ENCODE measurements at places on chromosomes 11 and 22. TPM values are rescaled to one million over a fixed set of nuclear protein-coding genes. Genes with fewer than 3 reads are reported as not detected.
A peak's percentile ranks its signal among the peaks of the same experiment; 100 is the strongest.

F2 gene
- total RNA-seq: not detected

DBX1 gene
- not detected for total RNA-seq

GRCh38 chr11:38043060-38043459 is 1445.0 kb upstream of the RAG2 start:
- no peak for DNase-seq

DNA sequence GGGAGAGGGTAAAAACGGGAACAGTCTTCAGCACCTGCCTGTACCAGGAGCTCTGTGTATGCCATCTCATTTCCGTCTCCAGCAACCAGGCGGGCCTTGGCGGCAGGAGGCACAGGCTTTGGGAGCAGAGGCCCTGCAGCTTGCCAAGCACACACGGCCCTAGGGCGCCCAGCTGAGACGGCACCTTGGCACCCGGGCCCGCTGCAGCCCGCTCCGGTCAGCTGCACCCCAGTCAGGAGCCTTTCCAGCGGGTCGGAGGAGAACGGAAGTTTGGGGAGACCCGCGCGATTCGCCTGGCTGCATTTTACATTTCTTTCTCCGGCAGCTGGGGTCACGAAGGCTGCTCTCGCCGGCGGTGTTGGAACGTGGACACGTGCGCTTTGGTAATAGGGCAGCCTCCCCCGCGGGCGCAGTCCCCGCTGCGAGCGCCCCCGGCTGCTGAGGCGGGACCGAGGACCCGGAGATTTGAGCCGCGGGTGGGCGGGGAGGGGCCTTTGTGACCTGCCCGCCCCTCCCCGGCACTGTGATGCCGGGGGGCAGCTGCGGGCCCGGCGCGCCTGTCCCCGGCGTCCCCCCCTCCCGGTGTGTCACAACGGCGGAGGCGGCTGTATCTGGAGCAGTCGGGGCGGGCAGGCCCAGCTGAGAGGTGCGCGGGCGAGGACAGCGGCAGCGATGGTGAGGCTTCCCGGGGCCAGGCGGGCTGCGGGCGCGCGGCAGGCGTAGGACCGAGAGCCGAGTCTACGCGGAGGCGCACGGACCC is at the start of gene TUBA8:
Gene TUBA8 (plus strand): TSS at position 616 of the 760 bp plus-strand sequence. CDS start 57 bp downstream, at position 673.
- DNase-seq: peak; percentile 66

DNA sequence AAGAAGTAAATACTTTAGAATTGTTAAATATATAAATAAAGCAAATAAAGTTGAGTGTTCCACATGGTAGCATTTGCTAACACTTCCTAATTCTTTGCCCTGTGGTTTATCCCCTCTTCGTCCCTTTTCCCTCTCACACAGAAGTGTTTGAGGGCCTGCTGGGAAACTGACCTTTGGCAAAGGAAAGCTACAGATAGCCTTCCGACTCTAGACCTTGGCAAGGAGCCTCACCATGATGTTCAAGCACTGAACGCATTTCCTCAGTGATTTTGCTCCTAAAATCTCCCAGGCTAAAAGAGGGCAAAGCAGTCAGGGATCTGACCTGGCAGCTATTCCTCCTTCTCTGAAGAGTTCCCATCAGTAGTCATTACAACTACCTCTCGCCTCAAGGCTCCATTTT is 52.5 kb upstream of the HORMAD2 start:
- DNase-seq: no peak

- no peak for DNase-seq
Measured at GRCh38 chr11:2924381-2924780, 4.8 kb downstream of the PHLDA2 start.

GRCh38 chr11:76837696-76838677 is 22.7 kb upstream of the ACER3 start:
- DNase-seq: no peak

ALDH3B1 gene
- total RNA-seq: 1.4 TPM

DNA sequence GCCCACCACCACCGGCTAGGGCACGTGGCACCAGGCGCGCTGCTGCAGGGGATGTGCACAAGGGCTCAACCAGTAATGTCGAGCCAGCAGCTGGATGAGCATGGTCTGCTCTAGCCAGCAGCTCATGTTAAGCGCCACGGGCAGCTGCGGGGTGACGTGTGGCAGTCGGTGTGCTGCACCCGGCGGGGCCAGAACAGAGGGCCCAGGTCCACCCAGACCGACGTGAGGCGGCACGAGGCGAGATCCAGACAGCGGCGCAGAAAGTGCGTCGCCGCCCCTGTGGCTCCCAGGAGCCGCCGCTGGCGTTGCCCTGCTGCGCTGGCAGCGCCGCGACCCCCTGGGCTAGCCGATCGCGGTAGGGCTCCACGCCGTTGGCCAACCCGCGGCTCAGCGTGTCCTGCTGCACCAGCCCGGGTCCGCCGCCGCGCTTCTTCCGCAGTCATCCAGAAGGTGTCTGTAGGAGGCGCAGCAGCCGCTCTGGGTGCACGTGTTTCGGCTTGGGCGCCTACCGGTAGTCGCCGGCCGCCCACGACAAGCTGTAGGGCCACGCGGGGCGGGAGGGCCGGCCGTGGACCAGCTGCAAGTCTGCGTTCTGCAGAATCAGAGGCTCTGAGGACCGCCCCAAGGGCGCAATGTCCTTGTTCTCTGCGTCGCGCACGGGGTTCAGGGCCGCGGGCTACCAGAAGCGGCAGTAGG is 4.6 kb upstream of the GALR3 start:
- DNase-seq: no peak

DNA sequence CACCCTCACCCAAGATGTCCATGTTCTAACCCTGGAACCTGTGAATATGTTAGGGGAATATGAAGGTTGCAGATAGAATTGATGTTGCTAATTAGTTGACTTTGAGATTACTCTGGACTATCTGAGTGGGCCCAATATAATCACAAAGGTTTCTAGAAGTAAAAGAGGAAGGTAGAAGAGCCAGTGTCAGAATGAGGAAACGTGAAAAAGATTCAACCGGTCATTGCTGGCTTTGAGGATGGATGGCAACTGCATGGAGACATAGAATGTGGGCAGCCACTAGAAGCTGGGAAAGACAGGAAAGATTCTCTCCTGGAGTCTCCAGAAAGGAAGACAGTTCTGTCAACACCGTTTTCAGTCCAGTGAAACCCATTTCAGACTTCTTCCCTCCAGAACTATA is 86.6 kb downstream of the CLPB start:
- no peak for DNase-seq

ENTHD1 gene
- total RNA-seq: not detected

DNA sequence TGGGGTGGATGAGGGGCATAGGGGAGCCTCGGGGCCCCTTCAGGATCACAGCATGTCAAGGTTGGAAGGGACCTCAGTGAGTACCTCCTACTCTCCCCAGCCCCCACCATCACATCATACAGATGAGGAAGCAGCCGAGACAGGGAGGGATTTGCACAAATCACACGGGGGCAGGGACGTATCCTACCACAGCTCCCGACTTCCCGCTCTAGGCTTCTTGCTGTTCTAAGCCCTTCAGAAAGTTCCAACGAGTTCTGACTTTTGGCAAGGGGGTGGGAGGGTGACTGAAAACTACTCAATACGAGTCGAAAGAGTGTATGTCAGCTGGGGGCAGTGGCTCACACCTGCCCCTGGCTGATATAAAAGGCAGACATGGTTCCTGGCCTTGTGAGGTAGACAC is 4.7 kb upstream of the RAD9A start:
- DNase-seq: no peak

GRCh38 chr11:4891996-4892640 is 10.4 kb downstream of the OR51T1 start:
- DNase-seq: no peak

- DNase-seq: no peak
Measured at GRCh38 chr11:63920126-63920938, 3.4 kb upstream of the RCOR2 start.

GRCh38 chr22:46695346-46696228 is 42.5 kb downstream of the CERK start:
- DNase-seq: no peak

DNA sequence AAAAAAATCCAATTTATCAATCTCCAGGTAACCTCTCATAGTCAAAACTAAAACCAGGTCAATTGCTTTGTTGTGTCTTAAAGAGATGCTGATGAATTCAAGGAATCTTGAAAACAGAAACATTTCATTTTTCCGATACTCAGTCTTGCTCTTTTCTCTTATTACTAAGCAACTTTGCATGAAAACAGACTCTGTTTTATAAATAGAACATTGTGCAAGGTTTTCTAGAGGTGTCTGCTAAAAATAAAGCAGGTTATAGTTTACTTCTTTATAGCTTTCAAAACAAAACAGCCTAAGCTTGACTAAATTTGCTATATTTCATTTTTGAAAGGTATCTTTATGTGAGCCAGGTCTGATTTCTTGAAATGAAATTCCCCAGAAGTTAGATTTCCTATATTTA is 109.3 kb downstream of the ARL14EP start:
- no peak for DNase-seq

HIRA gene
- total RNA-seq: 38.2 TPM

GRCh38 chr22:22210889-22211833 is 33.4 kb upstream of the VPREB1 start:
- DNase-seq: no peak

GRCh38 chr11:63567044-63567840 is 4.1 kb upstream of the PLAAT2 start:
- no peak for DNase-seq

FOSL1 gene
- total RNA-seq: 3.1 TPM

Measured in mesothelial cell of epicardium (in vitro differentiated cells).